SJSA1 (cell line): ENCODE measurements at places on chromosomes 5 and 9.
A peak's percentile ranks its signal among the peaks of the same experiment; 100 is the strongest.

GRCh38 chr9:69308206-69308931, 16.6 kb upstream of the ENTREP1 start:
- DNase-seq: no peak

- DNase-seq: no peak
Observed at GRCh38 chr5:139384591-139385051, 1.5 kb upstream of the SLC23A1 start.

- no peak for DNase-seq
Observed at GRCh38 chr5:141780952-141781781, 97.0 kb downstream of the PCDH1 start.

- DNase-seq: no peak
Observed at GRCh38 chr5:72476721-72477120, 30.5 kb downstream of the ZNF366 start.

- no peak for DNase-seq
Observed at GRCh38 chr5:109080896-109081295, 328.9 kb downstream of the PJA2 start.

DNA sequence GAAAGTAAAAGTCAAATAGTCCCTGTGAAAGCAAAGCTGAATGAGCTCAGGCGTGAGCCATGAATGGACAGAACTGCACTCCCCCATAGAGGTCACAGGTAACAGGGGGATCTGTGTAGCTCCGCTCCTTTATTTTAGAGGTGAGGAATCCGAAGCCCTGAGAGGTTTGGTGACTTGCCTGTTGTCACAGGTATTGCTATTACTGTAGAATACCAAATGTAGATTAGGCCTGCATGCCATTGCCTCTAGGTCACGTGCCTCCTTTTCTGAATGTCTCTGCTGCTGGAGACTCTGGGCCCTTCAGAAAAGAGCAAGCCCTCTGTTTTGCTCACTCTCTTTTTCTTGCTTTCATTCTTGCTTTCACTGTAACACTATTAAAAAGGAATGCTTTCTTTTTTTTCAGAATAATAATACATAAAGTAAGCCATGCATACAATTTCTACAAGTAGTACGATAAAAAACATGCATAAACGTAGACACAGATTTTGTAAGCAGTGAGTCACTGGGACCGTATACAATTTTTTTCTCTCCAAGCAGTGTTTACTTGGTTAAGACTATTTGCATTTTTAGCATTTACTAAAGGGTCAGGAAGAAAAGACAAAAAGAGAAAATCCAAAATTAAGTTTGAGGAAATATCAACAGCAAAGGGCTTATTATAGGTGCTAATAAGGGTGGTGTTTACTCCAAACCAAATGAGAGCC, 568.7 kb upstream of the ADAMTS16 start:
- no peak for DNase-seq

- DNase-seq: no peak
Observed at GRCh38 chr9:128274245-128274644, 1.6 kb downstream of the GOLGA2 start.

DNA sequence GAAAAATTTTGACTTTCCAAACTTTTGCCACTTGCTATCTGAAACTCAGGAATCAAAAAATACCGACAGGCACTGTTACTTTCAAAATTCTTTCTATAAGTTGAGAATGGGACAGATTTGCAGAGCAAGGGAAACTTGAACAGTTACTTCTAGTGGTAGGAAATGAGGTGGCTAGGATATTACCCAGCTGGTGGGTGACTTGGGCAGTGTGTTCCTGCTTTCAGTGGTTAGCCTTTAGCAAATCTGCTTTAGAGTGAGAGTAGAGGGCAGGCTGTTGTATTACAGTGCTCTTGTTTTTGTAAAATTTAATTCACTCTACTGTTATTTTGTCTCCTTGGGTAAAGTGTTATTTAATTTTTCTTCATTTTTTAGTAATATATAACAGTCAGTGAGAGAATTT, 40.2 kb upstream of the ROPN1L start:
- no peak for DNase-seq

DNA sequence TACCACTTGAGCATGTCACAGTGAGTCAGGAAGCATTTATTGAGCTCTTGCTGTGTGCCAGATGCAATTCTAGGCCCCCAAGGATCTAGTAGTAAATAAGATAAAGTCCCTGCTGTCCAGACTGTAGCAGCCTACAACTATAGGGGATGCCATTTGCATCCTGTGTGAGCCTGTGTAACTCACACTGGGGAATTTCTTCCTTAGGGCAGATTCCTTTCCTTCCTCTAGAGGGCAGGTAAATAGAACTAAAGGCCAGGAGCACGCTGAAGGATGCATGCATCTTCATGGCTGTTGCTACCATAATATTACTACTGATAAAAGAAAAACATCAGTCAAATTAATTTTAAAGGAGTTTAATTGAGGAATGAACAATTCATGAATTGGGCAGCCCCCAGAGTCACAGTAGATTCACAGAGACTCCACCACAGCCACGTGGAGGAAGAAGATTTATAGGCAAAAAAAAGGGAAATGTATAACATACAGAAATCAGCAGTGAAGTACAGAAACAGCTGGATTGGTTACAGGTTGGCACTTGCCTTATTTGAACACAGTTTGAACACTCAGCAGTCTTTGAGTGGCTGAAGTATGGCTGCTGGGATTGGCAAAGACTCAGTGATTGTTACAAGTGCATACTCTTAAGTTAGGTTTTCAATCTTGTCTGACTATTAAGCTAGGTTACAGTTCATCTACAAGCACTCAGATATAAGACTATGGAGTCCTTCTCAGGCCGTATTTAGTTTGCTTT, 98.9 kb downstream of the ACTL7B start:
- no peak for DNase-seq

GRCh38 chr5:81194633-81195334, 38.3 kb upstream of the CKMT2 start:
- DNase-seq: peak; percentile 63

DNA sequence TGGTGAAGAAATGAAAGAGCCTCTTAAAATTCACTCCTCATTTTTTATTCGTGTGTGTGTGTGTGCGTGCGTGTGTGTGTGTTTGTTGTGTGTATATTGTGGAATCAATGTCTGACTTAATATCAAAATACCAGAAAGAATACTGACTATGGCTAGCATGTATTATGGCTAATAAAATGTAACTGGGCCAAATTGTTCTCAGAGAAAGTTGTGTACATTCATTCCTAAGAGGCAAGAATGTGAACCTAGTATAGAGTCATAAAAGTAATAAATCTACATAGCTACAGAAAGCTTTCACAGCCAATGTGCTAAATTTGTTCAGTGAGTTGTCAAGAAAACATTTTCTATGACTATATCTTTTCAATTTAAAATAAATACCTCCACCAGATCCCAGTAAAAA, 211.5 kb downstream of the EBF1 start:
- no peak for DNase-seq

DNA sequence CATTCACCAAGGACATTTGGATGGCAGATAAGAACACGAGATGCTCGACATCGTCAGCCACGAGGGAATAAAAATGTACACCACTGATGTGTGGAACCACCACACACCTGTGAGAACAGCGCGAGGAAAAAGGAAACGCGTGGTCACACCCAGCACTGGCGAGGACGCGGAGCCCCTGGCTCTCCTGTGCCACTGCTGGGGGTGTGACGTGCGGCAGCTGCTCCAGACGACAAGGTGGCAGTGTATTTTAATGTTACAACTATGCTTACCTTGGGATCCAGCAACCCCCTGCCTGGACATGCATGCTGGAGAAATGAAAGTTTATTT, 13.6 kb upstream of the CEP72 start:
- DNase-seq: no peak

GRCh38 chr9:130759738-130760137, 66.2 kb downstream of the EXOSC2 start:
- DNase-seq: no peak

DNA sequence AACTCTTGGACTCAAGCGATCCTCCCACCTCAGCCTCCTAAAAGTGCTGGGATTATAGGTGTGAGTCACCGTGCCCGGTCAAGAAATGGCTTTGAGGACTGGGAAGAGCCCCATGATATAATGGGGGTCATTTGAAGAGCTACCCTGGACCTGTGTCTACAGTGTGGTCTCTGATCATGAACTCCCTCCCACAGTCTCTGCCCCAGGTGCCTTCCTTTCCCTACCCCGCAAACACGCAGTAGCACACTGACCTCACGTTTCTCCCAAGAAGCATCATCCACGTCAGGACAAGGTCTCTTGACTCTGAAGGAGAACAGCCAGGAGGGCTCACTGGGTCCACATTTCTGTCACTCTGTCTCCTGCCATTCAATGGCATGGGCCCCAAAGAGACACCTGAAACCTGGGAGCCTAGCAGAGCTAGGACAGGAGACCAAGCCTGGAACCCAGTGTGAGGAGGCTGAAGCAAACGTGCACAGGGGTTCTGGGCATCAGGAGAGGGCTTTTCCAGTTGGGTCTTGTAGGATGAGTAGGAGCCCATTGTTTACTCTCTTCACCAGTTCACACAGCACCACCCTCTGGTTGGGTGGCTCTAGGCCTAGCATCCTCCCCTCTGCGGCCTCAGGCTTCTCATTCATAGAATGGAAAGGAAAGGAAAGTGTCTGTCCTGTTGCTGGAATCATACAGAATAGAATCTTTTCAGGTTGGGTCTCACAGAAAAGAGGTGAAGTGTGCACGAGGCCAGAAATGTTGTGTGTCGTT, 23.0 kb downstream of the PRRX2 start:
- DNase-seq: no peak

GRCh38 chr5:70440-70839, 21.5 kb upstream of the PLEKHG4B start:
- no peak for DNase-seq

GRCh38 chr5:149702934-149703646, 27.0 kb upstream of the PPARGC1B start:
- DNase-seq: no peak

- no peak for DNase-seq
Observed at GRCh38 chr5:72160329-72160728, 53.1 kb downstream of the MAP1B start.

DNA sequence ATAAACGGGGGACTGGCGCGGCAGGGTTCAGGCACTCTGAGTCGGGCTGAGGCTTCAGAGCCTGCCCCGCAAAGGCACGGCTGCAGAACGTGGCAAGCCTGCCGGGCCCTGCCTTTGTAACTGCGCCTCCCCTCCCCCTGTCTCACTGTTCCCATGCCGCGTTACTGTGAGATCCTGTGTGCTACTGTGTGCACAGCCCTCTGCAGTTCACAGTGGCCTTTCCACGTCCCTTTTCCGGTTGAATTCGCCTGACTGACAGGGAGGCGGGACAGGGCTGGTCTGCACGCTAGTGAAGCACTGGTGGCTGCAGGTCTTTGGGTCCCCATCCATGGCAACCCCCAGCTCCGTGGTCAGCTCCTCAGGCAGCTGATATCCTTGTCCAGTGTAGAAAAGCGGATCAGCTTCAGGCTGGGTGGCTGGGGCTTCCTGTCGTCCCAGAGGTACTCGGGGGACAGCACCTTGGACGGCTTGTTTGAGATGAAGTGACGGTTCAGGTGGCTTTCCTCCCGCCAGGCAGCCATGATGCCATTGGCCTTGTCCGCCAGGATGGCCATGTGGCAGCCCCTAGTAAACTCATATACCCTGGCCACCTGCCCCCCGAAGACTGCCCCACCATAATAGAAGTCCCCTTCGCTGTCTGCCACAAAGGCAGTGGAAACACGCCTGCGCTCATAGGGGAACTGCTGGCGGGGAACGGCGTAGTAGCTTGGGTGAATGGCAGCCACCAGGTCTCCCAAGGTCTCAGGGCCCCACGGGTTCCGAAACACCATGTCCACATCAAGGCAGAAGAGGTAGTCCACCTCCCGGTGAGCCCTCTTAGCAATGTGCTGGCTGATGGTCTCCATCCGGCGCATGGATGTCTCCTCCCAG, 10.3 kb downstream of the GBGT1 start:
- no peak for DNase-seq

- DNase-seq: no peak
Observed at GRCh38 chr5:116452774-116453368, 121.8 kb downstream of the SEMA6A start.

- no peak for DNase-seq
Observed at GRCh38 chr9:16272776-16273175, 597.7 kb downstream of the BNC2 start.

DNA sequence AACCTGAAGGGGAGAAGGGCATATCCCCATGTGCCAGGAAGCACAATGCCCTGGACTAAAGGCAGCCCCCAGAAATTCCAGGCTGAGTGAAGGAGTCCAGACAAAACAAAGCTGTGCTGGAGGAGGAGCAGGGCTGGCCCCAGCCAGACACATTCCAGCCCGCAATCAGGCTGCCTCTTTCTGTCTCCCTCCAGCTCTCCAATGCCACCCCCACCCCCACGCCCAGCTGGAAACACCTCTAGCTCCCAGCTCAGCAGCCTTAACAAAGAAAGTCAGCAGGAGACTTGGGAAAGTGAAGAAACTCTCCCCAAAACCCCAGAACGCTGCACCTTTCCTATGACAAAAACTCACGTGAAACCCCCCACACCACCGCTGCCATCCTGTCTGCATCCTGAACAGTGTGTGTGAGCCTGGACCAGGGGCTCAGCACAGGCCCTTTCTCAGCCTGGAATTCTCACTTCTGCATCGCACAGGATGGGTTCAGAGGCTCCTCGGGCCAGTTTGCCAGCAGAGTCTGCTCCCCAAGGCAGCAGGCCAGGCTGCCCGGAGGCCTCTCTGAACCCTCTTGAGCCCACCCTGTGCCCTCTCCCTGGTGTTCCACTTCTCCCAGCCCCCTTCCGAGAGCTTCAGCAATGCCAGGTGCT, 96.2 kb upstream of the ICE1 start:
- DNase-seq: no peak

- DNase-seq: no peak
Observed at GRCh38 chr9:12695474-12695873, 2.3 kb downstream of the TYRP1 start.

DNA sequence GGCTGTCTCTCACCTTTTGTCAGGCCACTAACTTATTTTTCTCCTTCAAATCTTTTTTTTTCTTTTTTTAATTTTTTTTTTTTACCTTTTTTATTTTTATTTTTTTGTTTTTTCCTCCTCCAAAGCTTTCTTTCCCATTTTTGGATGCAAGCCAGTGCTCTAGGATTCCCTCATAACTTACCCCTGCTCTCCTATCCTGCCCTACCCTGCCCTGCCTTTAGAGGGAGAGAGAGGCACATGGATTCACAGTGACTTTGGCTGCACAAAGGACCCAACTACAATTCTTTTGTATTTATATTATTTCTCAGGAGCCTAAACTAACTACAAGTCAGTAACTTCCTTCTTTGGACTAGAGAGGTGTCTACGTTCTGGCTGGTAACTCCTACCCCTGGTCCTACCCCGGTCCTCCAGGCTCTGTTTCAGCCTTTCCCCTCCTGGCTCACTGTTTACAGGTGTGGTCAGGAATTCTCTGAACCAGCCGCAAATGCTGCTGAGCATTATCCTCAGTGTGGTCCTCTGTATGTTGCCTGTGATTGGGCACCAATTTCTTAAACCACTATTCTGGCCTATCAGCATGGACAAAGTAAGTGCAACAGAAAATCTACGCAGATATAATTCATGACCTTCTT, 8.4 kb upstream of the RUSC2 start:
- DNase-seq: peak; percentile 36
